Fibroblast of upper back skin (primary cell): ENCODE measurements at places on chromosomes 3 and 15.

DNA sequence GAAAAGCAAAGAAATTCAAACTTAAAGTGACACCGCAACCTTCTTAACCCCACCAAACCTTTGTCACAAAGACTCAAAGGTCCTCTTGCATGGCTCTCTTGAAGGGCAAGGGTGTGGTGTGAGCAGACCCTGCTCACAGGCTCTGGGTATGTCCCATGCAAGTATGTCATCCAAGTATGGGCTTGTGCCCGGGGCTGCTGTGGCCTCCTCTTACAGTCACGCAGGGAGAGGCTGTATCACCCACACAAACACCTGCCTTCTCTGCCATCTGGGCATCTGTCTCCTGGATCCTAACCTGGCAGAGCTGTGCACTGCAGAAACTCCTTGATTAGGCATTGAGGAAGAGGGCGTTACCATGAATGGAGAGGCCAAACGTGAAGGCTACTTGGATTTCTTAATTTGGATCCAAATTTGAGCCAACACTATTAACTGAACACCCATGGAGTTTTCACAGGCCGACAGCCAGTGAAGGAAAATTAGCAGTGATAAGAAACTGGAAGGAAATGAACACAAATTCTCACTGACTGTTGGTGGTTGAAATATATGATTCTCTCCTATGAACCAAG lies 146.6 kb downstream of the DUT start:
- DNase-seq: no peak

GRCh38 chr3:94132777-94133176 lies 69.9 kb downstream of the NSUN3 start:
- DNase-seq: no peak

DNA sequence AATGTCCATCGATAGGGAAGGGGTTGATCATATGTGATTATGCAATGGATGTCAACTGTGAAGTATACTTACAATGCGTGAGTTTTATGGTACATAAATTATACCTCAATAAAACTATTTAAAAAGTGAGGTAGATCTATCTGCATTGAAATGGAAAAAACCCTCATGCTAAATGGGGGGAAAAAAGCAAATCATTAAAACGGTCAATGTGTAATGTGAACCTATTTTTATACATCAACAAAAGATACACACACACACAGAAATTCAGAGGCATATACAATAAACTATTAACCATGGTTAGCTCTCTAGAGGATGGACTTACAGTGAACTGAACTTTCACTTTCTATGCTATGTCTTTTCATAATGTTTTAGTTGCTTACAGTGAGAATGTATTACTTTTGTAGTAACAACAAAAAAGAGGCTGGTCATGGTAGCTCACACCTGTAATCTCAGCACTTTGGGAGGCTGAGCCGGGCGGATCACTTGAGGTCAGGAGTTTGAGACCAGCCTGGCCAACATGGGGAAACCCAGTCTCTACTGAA lies 23.1 kb downstream of the STIMATE start:
- DNase-seq: no peak

- DNase-seq: peak; percentile 69
Measured at GRCh38 chr3:119662604-119663373, 2.4 kb upstream of the POPDC2 start.

- peak; percentile 44 for DNase-seq
Measured at GRCh38 chr3:195385526-195385925, 57.3 kb downstream of the ACAP2 start.

GRCh38 chr15:84552896-84553295 lies 47.9 kb upstream of the ZSCAN2 start:
- peak; percentile 9 for DNase-seq

GRCh38 chr3:150829408-150829807 lies 66.4 kb upstream of the SIAH2 start:
- DNase-seq: no peak

DNA sequence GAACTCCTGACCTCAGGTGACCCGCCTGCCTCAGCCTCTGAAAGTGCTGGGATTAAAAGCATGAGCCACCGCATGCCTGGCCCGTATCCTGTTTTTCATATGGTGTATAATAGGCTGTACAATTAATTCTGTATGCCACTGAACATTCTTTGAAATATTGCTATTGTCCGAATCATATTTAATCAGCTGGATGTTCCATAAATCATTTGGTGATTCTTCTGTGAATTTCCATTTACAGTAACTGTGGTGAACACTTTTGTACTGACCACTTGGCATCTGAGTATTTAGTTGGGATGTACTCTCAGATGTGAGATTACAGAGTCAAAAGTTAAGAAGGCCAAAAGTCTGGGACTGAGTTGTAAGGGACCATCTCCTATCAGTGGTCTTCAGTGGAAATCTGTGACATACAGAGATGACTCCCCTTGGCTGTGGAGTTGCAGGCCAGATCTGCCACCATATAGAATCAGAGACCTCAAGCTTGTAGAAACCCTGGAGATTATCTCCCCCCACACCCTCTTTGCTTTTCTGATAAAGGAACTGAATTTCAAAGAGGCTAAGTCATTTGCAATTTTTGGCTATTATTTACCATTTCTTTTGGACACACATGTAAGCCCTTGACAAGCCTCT lies 25.7 kb upstream of the DYNC1LI1 start:
- no peak for DNase-seq

DNA sequence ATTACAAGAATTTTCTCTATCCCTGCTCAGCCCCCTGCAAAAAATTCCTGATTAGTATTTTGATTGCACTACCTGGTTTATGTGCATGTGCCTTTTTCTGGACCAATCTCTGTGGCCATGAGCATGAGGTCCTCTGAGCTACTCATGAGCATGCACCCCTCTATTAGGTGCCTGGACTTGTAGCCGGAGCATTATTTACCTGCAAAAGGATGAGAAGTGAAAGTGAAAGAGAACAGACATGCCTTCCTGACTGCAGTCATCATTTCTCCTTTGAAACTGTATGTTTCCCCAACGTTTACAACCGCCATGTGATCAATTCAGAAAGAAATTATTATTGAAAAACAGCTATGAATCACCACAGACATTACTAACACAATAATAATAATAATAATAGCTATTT lies 1008.8 kb downstream of the ROBO2 start:
- DNase-seq: no peak

DNA sequence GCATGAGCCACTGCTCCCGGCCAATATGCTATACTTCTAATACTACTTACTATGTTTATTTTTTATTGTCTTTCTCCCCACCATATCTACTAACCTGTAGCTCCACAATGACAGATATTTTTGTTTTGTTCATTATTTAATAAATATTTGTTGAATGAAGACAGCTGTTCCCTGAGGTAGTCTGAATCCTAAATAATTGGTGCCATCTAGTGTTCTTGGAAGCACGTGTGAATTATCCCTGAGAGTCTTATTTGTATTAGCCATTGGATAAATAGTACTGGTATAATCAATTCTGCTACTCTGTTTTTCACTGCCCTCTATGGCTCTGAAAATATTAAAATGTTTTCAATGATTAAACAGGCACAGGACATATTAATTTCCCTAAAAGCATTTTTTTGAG lies 5.6 kb upstream of the APPL1 start:
- peak; percentile 23 for DNase-seq

- DNase-seq: peak; percentile 82
Measured at GRCh38 chr3:20683910-20684309, 497.9 kb upstream of the SGO1 start.

GRCh38 chr15:71659730-71660067 lies 150.7 kb upstream of the NR2E3 start:
- DNase-seq: peak; percentile 59

DNA sequence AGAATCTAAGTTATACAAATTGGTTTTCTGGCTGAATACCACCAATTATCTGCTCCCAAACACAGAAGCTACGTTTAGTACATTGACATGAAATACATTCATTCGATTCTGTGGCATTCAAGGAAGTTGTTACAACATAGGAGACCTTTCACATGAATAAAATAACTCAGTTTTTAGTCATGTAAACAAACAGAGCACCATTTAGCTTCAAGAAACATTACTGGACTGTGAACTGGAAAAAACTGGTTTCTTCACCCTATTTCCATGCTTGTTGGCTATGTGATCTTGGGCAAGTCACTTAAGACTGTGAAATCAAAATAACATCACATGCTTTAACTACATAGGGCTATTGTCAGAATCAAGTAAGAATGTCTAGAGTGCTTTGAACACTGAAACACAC lies 46.2 kb downstream of the NRG4 start:
- no peak for DNase-seq

DNA sequence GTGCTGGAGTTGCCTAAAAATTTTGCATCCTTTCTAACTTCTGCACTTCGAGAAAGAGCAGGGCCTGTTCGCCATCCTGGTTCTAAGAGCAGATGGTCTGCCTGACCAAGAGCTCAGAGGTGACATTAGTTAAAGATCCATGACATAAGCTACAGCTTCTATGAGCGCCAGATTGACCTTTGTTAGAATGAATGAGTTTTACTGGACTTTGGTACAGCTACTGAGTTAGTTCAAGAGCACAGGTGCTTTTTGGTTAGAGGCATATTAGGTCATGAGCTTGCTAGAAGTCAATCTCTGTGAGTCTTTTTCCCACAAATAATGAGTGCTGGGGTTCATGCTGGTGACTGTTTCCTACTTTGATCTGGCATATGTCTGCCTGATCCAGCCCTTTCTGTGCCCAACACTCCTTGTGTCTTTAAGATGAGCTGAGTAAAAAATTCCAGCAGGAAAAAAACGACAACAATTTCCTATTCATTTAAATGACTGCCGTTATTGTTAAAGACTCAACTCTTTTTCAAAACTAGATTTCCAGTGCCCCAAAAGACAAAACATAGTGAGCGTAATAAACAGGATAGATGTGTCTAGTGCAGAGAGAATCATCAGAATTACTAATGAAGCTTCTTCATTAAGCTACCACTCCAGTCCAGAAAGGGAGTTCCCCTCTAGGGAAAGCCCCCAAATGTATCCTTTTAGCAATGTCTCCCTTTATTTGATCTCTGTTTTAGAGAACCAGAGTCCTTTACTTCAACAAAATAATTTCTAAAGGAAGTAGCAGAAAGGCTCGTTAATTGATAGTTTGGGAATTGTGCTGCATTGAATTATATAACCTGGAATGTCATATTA lies 152.9 kb downstream of the SLCO3A1 start:
- no peak for DNase-seq

DNA sequence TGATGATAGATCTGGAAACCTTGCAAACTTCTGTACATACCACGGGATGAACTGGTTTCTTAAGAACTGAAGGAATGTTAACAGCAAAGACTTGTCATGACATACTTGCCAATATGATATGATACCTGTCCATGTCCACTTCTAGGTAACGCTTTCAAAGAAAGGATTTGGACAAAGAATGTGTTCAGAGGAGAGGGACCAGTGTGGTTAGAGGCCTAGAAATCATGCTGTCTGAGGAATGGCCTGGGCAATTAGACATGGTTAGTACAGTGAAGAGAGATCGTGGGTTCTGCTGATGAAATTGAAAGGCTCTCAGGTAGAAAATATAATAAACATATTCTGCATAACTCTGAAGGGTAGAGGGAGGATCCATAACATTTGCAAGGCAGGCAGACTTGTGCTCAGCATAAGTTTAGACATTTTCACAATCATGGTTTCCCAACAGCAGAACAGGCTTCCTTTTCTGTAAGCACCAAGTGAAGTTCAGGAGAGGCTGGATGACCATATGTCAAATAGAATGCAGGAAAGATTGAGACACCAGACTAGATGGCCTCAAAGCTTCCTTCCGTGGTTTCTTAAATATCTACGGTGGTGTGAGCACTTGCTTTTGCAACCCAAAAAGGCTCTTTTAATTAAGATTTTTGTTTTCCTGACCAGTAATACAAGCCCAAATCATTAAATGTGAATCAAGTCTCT lies 39.9 kb downstream of the TGFBR2 start:
- DNase-seq: peak; percentile 46

- DNase-seq: peak; percentile 95
Measured at GRCh38 chr3:189714991-189715961, 84.1 kb downstream of the TP63 start.

DNA sequence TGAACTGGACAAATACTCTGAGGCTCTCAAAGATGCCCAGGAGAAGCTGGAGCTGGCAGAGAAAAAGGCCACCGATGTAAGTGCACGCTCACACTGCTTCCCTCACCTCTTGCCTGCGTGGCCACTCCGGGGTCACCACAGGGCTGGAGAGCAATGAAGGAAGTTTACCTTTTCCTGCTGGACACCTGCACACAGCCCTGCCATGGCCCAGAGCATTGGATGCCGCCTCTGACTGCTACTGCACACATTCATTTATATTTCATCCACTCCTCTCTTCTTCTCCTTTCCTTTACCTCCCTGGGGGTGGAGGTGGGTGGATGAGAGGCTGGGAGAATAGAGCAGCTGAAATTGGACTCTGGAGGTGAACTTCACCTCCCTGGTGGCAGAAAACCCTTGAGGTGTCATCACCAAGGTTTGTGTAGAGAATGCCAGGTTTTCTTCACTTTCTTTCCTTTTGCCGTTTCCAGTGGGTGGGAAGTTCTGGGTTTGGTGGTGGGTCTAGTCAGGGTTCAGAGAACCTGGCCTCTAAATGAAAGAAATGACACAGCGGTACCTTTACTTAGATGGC lies 1.6 kb downstream of the TPM1 start:
- DNase-seq: peak; percentile 22

DNA sequence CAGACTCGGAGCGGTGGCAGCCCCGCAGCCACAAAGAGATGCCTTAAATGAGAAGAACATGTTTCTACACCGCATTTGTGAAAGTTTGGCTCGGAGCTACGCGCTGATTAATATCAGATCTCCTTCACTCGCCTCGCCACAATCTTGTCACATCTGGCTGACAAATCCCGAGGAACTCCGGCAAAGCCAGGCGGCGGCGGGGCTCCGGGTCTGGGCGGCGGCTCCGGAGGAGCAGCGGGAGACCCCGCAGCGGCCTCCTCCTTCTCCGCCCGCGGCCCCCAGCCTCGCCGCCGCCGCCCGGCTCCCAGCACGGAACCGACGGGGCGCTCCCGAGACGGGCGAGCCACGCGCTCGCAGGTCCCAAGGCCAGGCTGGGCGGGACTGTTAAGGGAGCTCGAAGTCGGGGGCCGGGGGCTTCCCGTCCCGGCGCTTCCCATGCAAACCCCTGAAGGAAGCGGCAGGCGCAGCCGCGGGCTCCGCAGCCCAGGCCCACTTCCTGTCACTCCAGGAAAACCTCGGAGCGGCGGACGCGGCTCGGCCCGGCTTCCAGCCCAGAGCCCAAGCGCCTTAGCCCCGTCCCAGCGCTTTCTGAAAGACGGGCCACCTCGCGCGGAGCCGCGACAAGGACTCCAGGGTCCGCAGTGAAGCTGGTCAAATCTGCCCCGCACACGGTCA lies 1.2 kb downstream of the BNC1 start:
- peak; percentile 75 for DNase-seq

GRCh38 chr3:152394246-152394645 lies 125.5 kb downstream of the MBNL1 start:
- no peak for DNase-seq

DNA sequence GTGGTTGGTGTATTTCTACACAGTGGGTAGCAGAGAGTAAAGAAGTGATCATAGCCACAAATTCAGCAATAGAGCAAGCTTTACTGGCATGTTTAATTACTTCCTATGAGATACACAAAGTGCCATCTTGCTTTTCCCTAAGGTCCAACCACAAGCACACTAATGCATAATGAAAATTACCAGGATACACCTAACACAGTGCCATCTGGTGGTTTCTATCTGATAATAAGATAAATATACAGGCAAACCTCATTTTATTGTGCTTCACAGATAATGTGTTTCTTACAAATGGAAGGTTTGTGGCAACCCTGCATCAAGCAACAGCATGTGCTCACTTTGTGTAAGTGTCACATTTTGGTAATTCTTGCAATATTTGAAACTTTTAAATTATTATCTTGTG lies 223.0 kb downstream of the NSUN3 start:
- DNase-seq: peak; percentile 22
